Stimulated activated CD4-positive, alpha-beta T cell treated with anti-CD3 and anti-CD28 coated beads, Interleukin-1b, Interleukin-23, amount 100 ng/mL, for 24 hours (primary cell): ENCODE measurements at places on chromosomes 7 and 10.

DNA sequence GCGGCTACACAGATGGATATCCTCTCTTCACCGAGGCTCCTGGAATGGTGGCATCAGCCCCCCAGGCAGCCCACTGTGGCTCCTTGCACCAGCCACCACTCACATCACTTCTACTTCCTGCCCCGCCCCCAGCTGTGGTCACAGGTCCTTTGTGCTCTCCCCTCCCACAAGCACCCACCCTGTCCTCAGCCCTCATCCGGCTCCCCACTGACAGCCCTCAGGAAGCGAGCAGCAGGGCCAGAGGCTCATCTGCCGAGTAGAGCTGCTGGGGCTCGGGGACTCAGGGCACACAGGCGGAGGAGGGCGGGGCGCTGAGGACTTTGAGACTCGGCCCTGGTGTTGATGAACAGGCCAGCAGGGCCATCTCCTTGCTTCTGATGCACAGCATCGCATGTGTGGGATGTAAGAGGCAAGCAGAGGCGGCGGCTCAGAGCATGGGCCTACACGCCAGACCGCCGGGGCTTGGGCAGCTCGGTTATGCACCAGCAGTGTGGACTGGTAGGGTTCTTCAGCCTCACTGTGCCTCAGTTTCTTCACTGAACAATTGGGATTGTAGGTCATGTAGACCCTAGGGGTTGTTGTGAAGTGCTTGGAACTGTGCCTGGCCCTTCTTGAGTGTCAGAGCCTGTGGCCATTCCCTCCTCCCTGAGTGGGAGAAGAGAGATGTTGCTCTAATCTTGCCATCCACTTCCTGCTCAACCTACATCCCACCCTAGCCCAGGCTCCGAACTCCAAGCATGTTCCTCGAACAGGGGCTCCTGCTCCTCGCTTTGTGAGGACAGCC lies at the start of gene PRF1:
PRF1 (minus strand) TSS at position 77 of the 784 bp plus-strand sequence. CDS start 1,839 bp downstream, outside the sequence.
- DNase-seq: peak; percentile 68

DNA sequence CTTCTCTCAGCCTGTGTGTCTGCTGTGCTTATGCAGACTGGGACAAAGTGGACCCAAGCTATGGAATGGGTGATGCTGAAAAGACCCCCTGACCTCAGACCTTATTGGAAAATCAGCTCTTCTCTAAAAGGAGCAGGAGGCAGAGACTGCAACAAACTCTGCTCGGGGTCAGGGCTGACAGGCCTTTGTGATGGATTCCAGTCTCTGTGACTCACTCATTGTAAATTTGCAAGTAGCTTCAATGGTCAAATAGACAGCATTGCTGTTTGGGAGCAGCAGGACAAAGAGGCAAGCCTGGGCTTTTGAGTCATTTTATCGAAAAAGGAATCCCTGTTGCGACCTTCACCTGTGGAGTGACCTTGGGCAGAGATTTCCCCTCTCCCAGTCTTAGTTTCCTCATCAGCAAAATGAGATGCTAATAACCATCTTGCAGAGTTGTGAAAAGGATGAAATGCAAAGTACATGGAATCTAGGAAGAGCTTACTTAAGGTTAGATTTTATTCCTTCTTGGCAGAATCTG lies 26.1 kb upstream of the GPR26 start:
- no peak for DNase-seq

DNA sequence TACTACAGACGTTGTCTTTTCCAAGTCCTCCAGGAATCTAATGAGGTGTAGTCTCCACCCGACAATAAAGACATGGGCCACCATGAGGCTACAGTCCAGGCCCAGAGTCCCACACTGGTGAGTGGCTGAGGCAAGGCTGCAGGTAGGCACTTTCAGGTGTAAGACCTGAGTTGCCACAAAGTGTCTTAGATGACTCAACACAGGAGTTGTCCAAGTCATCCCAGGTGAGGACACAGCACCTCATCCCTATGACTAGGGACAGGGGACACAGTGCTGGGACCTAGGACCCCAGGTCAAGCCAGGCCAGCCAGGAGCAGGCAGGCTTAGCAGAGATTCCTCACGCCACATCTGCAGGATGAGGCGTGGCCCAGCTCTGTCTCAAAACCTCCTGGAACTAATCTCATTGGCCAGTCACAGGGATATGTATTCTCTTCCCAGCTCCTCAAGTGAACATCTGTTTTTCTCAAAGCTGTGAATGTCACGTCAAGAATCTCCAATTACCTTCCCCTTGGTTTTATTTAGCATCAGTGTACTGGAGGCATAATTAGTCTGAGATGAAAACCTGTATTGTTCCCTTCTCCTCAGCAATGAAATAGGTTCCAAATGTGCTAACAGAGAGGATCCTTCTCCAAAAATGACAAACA lies 254.6 kb downstream of the GRID1 start:
- no peak for DNase-seq

- DNase-seq: no peak
Observed at GRCh38 chr10:48516911-48517310, 88.0 kb downstream of the ARHGAP22 start.

- no peak for DNase-seq
Observed at GRCh38 chr7:86091369-86091768, 552.3 kb upstream of the GRM3 start.

- DNase-seq: peak; percentile 47
Observed at GRCh38 chr7:2864999-2865670, 21.0 kb upstream of the GNA12 start.

GRCh38 chr7:925601-926000 lies 28.9 kb downstream of the ADAP1 start:
- no peak for DNase-seq

DNA sequence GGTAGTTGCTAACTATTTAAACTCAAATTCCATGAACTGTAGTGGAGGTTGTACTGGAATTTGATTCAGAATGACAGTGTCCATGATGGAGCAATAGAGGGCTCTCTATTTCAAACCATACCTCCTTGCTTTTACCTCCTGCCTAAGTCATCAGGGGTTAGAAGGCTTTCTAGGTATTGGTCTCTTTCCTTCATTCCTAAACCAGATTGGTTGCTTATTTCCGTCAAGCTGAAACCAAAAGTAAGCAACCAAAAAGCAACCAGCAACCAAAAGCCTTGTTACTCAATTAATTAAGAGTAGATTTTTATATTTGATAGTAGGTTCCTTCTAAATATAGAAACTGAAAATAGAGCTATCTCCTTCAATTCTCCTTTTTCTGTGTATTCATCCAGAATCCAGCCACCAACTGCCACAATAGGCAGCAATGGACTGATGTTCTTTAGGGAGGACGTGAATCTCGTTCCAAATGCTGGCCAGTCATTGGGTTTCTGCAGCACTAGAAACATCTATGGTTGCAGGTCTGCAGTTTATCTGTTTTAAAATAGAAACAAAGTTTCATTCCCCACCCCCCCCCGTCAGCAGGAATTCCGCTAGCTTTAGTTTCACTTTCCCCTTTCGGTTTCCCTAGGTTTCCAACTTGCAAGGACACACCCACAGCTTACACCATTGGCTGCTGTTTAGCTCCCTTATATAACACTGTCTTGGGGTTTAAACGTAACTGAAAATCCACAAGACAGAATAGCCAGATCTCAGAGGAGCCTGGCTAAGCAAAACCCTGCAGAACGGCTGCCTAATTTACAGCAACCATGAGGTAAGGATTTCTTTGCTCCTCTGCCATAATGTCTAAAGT lies at the start of gene IFIT1:
IFIT1 (plus strand) TSS at position 717 of the 850 bp plus-strand sequence; CDS start at position 807, 90 bp downstream.
- DNase-seq: no peak

DNA sequence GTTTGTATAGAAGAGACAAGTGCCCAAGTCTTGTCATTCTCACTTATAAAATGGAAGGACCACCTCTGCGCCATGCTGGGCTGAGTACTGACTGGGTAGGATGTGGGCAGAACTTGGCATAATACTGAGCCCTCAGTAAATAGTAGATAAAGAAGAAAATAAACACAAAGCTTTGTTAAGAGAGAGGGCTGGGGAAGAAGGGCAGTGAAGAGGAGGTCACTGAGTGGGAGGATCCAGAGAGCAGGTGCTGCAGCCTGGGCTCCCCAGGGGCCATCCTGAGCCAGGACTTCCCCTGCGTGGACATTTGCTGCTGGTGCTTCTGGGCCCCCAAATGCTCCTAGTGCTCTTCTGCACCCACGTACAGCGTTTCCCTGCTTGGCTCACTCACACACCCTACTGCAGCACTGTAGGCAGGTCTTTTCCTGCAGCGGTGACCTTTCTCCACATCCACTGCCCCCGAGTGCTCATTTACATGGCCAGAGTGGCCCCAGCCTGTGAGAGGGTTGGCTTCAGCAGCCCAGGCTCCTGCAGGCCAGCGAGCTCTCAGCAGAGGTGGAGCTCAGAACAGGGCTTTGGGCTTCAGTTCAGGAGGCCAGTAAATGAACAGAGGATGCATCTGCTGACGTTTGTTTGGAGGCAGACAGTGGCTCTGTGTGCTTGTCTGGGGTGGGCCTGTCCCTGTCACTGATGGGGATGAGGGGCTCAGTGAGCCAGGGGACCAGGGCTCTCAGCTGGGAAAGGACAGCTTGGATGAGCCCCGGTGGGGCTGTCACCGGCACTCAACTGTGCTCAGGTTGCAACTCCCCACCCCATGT lies 164.6 kb downstream of the ADARB2 start:
- no peak for DNase-seq

GRCh38 chr7:33921216-33921938 lies 16.0 kb downstream of the BMPER start:
- no peak for DNase-seq

GRCh38 chr7:105677410-105677730 lies 96.1 kb upstream of the EFCAB10 start:
- no peak for DNase-seq

GRCh38 chr10:58743466-58744115 lies 230.9 kb downstream of the BICC1 start:
- DNase-seq: no peak

DNA sequence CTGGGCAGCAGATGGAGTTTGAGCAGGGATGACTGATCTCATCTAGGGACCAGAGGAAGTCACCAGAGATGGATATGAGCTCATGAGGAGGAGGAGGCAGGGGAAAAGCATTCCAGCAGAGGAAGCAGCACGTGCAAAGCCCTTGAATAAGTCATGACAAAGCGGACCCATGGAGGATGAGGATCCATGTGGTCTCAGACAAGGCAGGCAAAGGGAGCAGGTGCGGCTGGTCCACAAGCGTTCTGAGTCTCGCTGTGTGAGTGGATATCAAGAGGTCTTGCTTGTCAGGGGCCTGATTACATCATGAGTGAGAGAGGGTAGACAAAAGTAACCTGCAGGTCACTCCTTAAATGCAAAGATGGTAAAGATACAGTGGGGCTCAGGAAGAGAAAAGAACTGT lies 307.6 kb downstream of the GRID1 start:
- no peak for DNase-seq

DNA sequence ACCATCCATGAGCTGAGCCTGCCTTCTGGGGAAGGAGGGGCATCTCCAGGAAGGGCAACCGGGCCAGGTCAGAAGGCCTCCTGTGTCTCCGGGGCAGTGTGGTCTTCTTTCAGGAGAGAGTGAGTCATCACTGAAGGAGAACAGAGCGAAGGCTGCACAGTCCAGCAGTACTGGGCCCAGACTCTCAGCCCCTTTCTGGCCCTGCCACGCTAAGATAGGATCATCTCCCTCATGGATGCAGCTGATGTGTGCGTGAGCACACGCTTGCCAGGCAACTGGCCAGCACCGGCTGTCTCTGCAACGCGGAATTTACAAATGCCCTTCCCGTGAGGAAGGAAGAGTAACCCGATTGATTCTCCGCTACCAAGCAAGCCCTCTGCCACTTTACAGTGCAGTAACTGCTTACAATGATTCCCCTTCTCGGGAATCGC lies 328.2 kb downstream of the TNS3 start:
- no peak for DNase-seq

- no peak for DNase-seq
Observed at GRCh38 chr7:155954550-155955366, 142.5 kb upstream of the SHH start.

DNA sequence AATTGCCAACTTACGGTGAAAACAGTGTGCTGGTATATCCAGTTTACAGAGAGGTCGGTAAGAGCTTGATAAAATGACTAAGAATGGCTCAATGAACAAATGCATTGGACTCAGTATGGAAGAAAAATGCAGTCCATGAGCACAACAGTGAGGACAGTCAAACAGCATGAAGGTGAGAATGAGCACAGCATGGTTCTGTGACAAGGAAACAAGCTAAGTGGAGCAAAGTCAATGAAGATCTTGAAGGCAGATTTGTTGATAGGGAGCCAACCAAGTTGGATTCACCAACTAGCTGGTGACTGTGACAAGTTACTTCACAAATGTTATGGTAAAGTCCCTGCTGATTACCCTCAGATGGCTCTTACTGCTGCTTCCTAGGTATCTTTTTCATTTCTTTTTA lies 75.9 kb downstream of the SHOC2 start:
- DNase-seq: no peak
